ENCODE measurements at places on chromosomes 3 and 15. TPM values are rescaled to one million over a fixed set of nuclear protein-coding genes. Genes with fewer than 3 reads are reported as not detected.

Gene TTC21A
- total RNA-seq = 1.4 TPM

Gene DAPK2
- total RNA-seq = 3.3 TPM

Gene COPG1
- 85.4 TPM for total RNA-seq

Gene PCOLCE2
- 1.0 TPM for total RNA-seq

Gene PPIP5K1
- total RNA-seq = 48.4 TPM

Gene SHF
- 1.4 TPM for total RNA-seq

Gene CHRNB4
- not detected for total RNA-seq

Gene SNTN
- total RNA-seq = not detected

Gene PLS1
- total RNA-seq = 9.0 TPM

Gene CFAP20DC
- total RNA-seq = 3.5 TPM

Gene GABRB3
- 0.33 TPM for total RNA-seq

Gene AP3B2
- 0.18 TPM for total RNA-seq

Gene LRRK1
- 0.49 TPM for total RNA-seq

Gene ASB14
- not detected for total RNA-seq

Gene PSTPIP1
- total RNA-seq = not detected

Gene HACL1
- 31.5 TPM for total RNA-seq

Gene TMEM212
- total RNA-seq = not detected

Gene IL17RB
- total RNA-seq = 1.2 TPM

Gene ZNF197
- 13.9 TPM for total RNA-seq

Gene COX5A
- total RNA-seq = 476 TPM

- no peak for DNase-seq
Measured at GRCh38 chr3:190854062-190854461, 8.4 kb downstream of the GMNC start.

DNA sequence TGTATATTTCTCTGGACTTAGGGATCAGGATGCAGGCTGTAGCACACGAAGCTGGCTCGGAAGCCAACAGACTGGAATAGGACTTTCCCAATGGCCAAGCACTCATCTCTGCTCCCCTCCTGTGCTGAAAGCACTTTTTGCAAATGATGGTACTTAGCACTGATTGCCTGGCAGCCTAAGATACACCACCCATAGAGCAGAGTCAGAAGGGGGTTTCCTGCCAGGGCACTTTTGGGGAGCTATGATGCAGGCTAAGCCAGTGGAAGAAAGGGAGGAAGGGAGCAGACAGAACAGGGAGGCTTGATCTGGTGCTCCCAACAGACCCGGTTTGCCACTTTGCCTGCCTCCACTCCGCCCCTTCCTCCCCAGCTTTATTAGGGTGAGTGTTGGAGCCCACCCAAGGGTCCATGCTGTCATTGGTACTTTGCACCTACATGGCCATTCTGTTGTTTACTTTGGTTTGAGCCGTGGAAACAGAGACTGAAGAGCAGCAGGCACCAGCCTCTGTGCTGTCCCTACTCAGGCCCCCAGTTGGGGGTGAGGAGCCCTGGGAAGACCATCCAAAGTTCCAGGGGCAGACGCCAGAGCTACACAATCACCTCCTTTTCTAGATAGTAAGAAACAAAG is 15.9 kb downstream of the BSN start:
- DNase-seq = peak; percentile 1

- no peak for DNase-seq
Measured at GRCh38 chr15:78234515-78235040, at the start of gene ACSBG1. ACSBG1 (minus strand) TSS chr15:78234565; CDS start chr15:78234501, 64 bp downstream.

DNA sequence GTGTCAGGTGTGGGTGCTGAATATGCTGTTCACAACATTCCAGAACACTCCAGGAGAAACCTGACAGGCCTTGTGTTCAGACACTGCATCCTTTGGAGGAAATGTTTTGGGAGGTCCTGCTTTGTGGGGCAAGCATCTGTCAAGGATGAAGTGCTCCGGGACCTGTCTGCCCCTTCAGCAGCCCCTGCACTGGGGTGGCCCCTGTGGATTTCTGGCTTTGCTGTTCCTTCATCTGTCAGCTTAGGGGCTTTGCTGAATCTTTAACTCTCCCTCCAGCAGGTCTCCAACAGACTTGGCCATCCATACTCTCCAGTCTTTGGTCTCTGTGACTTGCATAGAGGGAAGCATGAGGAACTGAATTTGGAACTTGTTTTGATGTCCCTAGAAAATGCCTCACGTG is 3.1 kb downstream of the PRR23E start:
- DNase-seq = no peak

GRCh38 chr3:37237252-37237651 is 62.9 kb upstream of the LRRFIP2 start:
- DNase-seq = no peak

DNA sequence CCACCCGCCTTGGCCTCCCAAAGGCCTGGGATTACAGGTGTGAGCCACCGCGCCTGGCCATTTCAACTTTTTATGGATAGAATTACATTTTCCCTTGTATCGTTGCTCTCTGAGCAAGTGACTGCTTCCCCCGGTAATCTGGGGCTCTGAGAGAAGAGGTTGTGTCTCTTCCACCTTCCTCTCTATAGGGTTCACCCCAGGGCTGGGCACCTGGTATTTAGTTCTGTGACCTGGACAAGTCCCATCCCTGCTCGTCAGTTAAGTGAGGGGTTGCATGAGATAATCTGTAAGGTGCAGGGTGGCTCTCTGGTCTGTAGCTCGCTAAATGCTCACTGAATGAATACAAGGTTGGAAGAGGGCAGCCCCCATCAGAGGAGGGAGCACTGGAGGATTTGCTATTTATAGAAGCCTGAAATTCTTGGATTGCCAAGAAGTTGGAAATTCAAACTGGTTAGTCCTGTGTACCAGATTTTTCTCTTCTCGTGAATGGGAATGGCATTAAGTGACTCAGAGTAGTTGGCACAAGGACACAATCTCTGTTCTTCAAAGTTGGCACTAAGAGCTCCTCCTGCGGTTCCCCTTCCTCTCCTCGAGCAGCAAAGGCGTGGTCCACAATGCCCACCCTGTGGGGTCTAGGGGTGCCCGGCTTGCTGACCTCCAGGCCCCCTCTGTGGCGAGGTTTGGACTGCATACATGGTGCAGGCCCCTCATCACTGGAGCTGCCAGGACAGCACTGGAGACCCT is 68.1 kb upstream of the DLG1 start:
- no peak for DNase-seq

DNA sequence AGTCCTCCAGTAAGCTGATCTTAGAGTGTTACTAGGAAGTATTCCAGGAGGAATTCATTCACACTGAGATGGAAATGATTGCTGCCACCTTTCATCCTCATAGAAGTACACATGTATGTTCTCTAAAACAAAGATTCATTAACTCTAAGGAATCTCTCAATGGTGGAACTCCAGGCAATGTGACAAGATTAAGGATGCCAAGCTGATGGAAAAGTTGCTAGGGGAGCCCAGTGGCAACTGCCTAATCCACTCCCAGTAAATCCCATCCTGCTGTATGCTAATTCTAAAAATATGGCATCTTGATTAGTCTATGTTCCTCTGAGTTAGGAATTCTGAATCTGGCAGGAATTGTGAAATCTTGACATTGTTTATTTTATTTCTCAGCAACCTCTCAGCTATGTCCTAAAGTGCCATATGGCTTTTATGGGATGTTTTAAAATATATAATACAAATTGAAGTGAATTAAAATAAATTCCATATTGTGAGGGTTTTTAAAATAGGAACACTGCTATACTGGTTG is 210.0 kb upstream of the TRIM42 start:
- no peak for DNase-seq

DNA sequence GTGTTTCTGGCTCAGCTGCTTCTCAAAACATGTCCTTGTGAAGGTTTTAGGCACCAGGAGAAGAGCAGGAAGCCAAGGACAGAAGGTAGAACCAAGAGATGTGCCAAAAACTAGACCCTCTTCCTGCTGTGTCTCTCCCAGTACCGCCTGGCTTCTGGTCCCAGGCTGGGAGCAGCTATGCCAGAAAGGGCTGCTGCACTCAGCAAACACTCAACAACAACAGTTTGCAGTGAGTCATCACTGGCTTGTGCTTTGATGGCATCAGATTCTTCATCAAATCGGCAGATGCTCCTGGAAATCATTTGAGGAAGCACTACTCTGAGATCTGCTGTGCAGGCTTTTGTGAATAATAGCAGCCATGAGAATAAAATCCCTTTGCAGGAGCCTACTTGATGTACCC is 63.2 kb downstream of the DGKG start:
- DNase-seq = no peak

- no peak for DNase-seq
Measured at GRCh38 chr3:17927036-17927435, 184.6 kb upstream of the TBC1D5 start.

DNA sequence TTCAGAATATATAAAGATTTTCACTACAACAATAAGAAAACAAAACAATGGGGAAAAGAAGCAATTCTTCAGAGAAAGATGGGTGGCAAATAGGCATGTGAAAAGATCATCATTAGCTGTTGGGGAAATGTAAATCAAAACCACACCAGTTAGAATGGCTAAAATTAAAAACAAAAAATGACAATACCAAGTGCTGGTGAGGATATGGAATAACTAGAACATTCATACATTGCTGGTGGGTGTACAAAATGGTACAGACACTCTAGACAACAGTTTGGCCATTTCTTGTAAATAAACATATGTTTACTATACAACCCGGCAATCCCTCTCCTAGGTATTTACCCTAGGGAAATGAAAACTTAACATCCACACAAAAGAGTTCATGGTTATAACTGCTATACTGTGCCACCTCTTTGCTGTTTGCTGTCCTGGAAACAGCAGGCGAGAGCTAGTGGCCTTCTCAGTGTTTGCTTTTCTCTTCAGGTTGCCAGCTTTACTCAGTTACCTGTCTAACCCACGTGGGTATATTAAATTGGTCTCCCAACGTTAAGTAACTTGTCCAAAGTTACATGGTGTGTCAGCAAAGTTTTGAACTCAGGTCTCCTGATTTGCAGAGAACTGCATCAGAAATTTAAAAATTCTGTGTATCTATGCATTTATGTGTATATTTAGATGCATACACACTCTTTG is 4.6 kb upstream of the NIT2 start:
- no peak for DNase-seq

DNA sequence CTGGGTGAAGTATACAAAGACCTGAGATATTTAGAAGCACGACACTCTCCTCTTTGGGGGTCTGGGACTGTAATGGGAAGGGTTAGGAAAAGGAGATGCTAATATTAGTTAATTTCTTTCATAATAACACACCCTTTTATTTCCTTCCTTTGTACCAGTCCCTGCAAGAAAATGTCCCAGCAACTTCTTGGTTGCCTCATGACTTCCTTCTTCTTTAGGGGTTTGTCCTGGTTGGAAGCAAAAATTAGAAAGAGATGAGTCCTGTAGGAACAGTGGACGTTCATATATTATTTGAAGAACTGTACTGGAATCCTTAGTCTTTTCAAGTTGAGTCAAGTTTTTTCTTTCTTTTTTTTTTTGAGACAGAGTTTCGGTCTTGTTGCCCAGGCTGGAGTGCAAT is 227.8 kb upstream of the TBL1XR1 start:
- no peak for DNase-seq

DNA sequence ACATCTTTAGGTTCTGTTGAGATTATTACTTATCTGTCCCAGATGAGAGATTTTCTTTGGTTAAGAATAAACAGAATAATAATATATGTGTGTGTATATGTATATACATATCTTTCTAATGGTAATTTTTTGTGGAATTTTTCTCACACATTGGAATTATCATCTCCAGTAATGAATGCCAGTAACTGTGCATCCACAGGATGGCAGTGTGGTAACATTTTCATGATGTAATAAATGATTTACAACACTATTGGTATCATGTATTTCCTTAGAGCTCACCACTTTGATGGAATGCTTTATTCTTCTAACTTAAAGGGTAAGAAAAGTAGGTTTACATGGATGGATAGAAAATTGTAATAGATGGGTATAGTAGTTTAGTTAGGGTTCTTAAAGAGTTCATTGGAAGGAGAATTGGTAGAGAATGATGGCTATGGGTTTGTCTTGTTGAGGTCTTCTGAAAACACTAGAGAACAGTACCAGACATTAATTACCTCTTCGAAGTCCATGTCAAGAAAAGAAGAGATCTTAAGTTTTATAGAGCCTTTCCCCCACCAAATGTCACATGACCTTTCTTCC is 78.1 kb downstream of the STT3B start:
- no peak for DNase-seq

DNA sequence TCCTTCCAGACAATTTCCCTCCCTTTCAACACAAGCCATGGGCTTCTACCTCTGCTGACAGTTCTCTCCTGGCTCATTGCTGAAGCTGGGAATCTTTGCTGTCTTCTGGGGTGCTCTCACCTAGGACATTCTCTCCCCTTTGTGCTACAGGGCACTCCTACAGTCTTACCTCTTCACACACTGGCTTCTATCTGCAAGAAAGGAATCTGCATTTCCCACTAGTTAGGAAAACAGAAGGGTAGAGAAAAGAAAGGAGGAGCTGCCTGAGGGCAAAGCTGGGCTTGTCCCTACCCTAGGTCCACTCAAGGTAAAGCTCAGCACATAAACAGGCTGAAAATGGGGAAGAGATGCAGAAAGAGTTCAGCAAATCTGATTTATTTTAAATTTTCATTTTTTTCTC is 5.6 kb upstream of the ARGFX start:
- DNase-seq = no peak

- no peak for DNase-seq
Measured at GRCh38 chr3:170644711-170645110, 58.8 kb upstream of the SLC7A14 start.

- no peak for DNase-seq
Measured at GRCh38 chr3:193665370-193665989, 72.5 kb downstream of the OPA1 start.

DNA sequence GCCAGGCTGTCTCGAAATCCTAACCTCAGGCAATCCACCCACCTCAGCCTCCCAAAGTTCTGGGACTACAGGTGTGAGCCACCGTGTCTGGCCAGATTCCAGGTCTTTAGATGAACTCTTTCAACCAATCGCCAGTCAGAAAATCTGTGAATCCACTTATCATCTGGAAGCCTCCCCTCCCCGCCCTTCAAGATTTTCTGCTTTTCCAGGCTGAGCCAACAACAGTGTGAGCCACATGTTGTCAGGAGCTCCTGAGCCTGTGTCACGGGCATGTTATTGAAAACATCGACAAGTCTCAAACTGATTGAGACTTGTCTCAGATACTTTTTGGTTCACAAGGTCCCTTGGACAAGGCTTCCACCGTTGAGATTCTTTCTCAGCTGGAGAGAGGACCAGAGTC is 52.0 kb upstream of the TRPM1 start:
- no peak for DNase-seq

DNA sequence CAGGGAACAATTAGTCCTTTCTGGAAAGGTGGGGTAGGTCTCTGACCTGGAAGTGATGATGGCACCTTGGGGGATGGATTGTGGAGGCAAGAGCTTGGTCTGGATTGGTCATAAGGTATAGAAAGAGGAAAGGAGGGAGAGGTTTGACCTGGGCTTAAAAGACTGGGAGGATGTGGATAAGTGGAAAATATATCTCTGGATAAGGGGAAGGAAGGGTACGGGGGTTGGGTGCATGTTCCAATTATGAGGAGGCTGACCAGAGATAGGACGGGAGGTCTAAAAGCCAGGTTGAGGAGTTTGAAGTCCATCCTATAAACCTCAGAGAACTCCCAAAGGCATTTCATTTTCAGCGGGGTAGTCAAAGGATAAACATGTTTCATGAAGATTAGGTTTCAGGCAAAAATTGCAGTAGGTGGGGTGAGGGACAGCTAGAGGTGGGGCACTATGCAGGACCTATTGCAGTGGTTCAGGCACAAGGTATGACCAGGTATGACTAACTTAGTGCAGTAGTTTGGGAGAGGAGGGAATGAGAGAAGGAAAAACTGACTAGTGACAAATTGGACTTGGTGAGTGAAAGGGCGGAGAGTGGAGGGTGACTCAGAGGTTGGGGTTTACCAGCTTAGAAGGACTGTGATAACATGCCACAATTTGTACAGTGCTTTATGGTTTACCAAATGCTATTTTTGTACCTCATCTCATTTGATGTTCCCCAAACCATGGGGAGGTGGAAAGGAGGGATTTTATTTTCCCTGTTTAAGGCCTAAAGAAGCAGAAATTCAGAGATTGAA is 10.7 kb downstream of the PDE8A start:
- DNase-seq = peak; percentile 42
